Activated CD8-positive, alpha-beta memory T cell treated with anti-CD3 and anti-CD28 coated beads for 4 hours (primary cell): ENCODE measurements at places on chromosomes 16 and 17.

DNA sequence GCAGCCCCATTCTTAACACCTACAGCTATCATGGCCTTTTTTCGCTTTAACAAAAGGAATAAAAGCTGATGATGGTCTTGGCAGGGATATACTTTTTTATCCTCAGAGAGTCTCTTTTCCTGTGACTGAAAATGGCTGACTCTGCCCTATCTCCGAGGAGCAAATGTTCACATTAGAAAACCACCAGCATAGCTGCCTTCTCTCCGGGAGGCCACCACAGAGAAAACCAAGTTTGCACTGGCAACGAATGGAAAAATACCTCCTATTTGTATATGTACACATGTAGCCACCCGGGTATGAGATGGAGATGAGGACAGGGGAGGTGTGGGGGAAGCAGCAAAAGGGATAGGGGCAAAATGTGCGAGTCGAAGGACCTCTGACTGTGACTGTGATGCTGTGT, 88.2 kb downstream of the STX8 start:
- DNase-seq = no peak

GRCh38 chr16:9148374-9149015, 57.1 kb downstream of the HAPSTR1 start:
- no peak for DNase-seq

- DNase-seq = no peak
These were observed 66.4 kb downstream of the NXN start for GRCh38 chr17:913207-913606.

DNA sequence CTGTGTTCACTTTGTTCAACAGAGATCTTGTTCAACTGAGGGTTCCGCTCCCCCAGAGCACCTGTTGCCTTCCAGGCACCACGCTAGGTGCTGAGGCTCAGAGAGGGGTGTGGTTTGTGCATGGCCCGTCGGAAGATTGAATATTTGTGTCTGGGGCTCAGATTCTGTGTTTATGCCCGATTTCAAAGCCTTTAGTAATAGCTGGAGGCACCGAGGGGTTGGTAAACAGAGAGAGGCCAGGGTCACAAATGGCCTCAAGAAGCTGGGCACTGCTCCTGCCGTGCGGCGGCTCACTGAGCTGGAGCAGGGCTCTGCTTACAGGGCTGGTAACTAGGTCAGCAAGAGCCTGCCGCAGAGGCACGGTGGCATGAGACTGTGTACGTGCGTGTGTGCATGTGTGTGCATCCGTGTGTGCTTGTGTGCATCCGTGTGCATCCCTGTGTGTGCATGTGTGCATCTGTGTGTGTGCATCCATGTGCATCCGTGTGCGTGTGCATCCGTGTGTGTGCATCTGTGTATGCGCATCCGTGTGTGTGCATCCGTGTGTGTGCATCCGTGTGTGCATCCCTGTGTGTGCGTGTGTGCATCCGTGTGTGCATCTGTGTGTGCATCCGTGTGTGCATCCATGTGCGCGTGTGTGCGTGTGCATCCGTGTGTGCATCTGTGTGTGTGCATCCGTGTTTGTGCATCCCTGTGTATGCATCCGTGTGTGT, 5.4 kb downstream of the ITGAE start:
- no peak for DNase-seq

DNA sequence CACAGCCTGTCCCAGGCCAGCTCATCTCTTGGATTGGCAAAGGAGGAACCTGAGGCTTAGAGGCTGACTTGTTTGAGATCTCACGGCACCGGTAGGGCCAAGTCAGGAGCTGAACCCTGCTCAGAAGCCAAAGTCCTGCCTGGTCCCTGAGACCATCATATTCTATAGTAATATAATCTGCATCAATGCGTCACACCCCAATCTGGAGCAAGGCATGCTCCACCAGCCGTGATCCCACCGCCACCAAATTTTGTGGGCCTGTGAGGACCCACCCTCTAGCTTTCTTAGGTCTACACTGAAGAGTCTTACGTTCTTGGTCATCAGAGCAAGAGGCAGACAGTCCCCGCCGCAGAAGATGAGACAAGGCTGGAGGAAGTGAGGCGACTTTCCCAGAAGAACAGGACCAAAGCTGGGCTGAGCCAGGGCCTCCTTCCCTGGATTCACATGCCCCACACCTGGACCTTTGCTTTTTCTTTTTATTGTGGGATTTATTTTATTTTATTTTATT, 2.7 kb downstream of the SULT1A1 start:
- no peak for DNase-seq

GRCh38 chr17:46811978-46812583, 6.4 kb downstream of the WNT3 start:
- no peak for DNase-seq

DNA sequence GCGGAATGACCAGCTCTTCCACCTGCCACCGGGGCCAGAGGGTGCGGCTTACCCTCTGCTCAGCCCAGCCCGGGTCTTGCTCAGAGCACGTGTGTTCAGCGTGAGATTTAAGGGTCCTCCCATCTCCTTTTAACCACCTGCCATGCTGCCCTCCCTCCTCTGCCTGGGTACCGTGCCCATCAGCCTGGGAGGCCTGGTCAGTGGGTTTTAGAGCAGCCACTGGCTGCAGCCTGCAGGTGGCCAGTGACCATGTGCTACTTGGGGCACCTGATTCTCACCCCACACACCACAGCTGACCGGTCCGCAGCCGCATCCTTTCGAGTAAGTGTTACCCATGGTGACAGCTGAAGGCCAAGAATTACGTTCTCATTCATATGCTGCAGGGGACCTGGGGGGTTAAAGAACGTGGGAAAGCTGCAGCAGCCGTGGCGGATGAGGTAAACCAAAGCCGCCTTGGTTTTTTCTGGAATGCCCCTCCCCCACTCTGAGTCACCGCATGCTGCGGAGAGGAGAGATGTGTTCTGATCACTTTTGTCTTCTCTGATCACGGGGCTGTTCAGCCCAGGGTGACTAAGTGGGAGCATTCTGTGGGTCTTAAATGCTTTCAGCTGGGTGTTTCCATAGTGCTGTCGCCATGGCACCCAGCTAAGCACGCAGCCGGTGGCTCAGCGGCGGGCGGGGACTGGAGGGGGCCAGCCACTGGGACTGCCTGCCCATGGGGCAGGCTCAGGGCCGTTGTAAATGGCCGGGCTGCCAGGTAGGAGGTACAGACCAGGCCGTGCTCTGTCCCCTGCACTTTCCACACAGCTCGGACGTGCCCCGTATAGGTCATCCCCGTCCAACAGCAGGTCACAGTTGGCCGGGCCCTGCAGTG, 59.8 kb downstream of the BAIAP2 start:
- DNase-seq = peak; percentile 95

GRCh38 chr16:74999609-75000480, 1.0 kb downstream of the ZNRF1 start:
- no peak for DNase-seq

- no peak for DNase-seq
These were observed 167.9 kb downstream of the AXIN2 start for GRCh38 chr17:65393514-65393913.

DNA sequence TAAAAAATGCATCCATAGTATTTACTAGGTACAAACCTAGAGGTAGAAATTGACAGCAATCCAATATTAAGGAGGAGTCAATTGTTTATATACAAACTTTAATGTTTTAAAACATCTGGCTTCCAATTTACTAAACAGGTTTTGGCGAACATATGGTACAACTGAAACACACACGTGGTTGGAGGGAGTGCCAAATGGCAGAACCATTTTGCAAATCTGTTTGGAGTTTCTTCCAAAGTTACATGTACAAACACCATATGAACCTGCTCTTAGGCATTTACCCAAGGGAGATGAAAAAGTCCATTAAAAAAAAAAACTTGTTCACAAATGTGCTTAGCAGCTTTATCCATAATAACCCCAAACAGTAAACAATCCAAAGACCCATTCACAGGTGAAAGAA, 159.8 kb upstream of the MYOCD start:
- DNase-seq = no peak

GRCh38 chr16:66705790-66706505, 9.4 kb upstream of the CMTM4 start:
- no peak for DNase-seq

GRCh38 chr17:38719943-38720641, 10.0 kb upstream of the CISD3 start:
- no peak for DNase-seq

GRCh38 chr16:73122604-73123391, 74.9 kb upstream of the ZFHX3 start:
- DNase-seq = no peak

- no peak for DNase-seq
These were observed 56.6 kb downstream of the TEKT5 start for GRCh38 chr16:10638101-10638500.

DNA sequence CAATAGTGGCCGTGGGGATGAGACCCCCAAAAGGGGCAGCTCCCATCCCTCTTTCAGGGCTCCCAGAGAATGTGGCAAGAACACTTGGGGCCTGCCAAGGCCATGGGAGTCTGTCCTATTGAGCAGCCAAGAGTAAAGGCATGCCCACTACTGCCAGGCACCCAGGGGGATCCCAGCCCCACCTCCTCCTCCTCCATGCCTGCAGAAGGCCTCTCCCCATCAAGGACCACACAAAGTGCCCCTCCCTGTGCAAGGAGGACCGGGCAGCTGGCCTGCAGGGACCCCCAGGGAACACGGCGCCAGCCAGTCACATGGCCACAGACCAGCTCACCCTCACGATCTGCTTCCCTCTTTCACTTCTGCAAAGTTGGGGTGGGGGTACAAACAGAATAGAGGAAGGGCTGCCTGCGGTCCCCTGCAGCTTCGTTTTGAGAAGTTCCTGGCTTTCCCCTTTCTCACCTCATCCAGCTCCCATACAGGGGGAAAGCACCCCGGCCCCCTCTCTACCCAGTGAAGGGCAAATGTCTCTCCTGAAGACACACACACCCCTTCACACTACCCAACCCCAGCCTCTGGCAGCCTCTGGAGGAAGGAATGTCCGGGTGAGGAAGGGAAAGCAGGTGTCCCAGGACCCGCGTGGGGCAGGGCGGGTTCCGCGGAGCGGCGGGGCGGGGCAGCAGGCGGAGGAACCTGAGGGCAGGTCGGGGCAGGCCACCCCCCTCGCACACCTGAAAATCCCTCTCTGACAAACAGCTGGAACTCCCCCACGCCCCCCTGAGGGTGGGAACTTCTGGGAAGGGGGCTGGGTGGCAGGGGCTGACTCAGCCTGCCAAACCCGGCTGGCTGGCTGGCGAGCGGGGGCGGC, 2.0 kb downstream of the PPP1R9B start:
- peak; percentile 74 for DNase-seq

- peak; percentile 25 for DNase-seq
These were observed 51.3 kb downstream of the ADCY9 start for GRCh38 chr16:4064950-4065352.

- DNase-seq = no peak
These were observed 18.6 kb downstream of the COG7 start for GRCh38 chr16:23434380-23434779.

- DNase-seq = no peak
These were observed 172.0 kb upstream of the CHMP6 start for GRCh38 chr17:80819422-80820164.

GRCh38 chr16:84999200-84999599, 12.1 kb downstream of the ZDHHC7 start:
- no peak for DNase-seq

DNA sequence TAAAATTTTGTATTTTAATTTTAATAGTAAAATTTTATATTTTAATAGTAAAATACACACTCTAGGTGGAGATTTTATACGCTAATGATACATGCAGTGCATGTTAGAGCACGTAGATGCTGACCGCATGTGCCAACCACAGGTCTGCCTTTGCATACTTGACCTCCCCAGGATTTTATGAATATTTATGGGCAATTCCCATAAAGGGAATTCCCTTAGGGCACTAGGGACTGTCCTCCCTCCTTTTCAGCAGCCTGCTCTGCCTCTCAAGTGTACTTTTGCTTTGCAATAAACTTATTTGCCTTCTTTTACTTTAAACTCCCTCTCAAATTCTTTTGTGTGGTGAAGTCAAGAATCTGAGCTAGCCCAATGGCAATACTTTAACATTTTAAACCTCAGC, 217.7 kb upstream of the CDH8 start:
- DNase-seq = no peak

DNA sequence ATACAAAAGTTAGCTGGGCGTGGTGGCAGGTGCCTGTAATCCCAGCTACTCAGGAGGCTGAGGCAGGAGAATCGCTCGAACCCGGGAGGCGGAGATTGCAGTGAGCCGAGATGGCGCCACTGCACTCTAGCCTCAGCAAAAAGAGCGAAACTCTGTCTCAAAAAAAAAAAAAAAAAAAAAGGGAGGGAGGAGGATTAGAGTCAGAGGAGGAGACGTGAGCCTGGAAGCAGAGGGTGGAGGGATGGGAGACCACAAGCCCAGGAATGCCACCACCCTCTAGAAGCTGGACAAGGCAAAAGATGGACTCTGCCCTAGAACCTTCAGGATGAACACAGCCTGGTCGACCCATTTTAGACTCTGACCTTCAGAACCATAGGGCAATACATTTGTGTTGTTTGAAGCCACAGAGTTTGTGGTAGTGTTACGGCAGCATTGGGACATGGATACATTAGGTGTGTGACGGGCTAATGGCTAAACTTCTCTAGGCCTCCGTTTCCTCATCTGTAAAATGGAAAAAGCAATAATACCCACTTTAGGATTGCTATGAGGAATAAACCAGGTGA, 2.1 kb upstream of the SMIM22 start:
- DNase-seq = no peak

- DNase-seq = peak; percentile 19
These were observed 2.0 kb upstream of the YPEL2 start for GRCh38 chr17:59329176-59330052.

- no peak for DNase-seq
These were observed 18.4 kb downstream of the MIEF2 start for GRCh38 chr17:18278867-18279266.

DNA sequence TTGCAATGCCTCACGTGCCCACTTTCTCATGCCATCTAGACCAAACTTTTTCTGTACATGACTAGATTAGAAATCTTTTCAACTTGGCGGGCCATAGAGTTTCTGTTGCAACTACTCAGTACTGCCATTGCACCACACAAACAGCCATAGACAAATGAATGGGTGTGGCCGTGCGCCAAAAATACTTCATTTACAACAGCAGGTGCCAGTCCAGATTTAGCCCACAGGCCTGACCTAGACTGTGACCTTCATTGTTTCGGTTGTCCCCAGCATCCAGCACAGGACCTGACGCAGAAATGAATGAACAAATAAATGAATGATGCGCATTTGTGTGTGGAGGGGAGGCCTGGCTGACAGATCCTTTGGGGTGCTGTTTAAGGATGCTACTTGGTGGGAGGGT, 14.3 kb upstream of the PDK2 start:
- DNase-seq = no peak

DNA sequence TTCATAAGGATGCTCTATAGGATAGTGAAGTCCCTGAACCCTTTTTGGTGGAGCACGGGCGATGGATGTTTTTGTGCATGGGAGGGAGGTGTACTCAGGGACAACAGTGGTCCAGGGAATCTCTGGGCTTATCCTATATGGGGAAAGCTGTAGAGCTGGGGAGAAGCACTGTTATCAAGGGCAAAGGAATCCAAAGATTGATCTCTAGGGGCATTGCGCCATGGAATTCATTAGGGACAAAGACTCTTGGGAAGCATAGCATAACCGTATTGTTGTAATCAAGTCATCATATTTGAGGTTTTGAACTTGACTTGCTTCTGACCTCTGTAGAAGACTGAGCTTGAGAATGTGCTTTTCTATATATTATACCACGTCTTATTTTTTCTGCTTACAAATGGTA, 172.9 kb upstream of the ZFHX3 start:
- no peak for DNase-seq
